Endothelial cell of umbilical vein (primary cell): ENCODE measurements at places on chromosomes 1 and 21. TPM values are rescaled to one million over a fixed set of nuclear protein-coding genes. Genes with fewer than 3 reads are reported as not detected.

The OR2T2 gene
- polyA plus RNA-seq, result not detected in 2 replicates

The PRELP gene
- 0.01 TPM in 1 of 2 replicates, not detected in the other for polyA plus RNA-seq

The CDK18 gene
- polyA plus RNA-seq, result 0.13 and 0.17 TPM in 2 replicates

The MMP23B gene
- polyA plus RNA-seq, result 0.62 and 1.5 TPM in 2 replicates

- no peak for DNase-seq
Measured at GRCh38 chr1:224173523-224173922, 9.5 kb upstream of the DEGS1 start.

DNA sequence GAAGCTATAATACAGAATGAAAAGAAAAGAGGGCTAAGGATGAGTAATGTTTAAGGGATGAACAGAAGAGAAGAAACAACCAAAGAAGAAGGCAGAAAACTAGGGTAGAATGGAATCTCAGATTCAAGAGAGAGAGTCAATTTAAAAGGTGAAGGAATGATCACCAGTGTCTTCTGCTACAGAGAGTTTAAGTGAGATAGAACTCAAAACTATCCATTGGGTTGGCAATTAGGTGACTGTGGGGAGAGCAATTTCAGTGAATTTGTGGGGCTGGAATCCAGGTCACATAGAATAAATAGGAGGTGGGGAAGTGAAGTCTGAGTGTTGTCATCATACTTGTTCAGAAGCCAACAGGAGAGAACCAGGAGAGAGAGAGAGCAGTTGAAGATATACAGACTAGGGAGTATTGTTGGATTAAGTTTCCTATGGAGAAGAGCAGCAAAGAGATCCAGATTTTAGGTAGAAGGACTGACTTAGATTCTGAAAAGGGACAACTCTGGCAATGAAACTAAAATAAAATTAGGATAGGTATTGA, 19.9 kb downstream of the MACF1 start:
- DNase-seq, result no peak

DNA sequence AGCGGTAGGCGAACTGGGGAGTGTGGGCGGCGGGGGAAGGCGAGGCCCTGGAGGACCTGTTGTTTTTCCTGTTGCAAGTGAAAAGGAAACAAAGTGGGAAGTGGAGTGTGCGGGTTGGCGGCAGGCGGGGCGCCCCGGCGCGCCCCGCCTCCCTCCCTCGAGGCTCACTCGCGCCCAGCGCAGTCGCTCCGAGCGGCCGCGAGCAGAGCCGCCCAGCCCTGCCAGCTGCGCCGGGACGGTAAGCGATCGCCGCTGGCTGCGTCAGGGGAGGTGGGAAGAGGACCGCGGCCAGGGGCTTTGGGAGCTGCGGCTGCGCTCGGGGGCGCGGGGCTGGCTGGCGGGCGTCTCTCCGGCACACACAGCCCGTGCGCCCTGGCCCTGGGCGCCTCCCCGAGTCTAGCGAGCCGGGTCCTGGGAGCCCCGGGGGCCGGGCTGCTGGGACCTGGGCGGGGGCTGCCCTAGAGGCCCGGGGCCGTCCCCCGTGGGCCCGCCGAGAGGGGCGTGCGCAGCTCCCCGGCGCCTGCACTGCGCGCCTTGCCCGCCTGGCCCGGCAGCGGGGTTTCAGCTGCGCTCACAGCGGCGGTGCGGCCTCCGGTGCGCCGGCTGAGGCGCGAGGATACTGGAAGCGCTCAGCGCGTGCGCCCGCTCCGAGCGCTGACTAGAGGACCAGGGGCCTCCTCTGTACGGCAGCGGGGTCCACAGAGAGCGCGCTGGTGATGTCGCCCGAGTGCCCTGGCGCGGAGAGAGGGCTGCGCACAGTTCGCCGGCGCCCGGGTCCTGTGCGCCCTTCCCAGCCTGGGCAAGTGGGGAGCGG, at the start of gene PIK3CD:
Gene PIK3CD, plus strand, starts transcription at position 167 of the 814 bp plus-strand sequence. CDS start 58,725 bp downstream, outside the sequence.
- no peak for DNase-seq

- DNase-seq, result no peak
Measured at GRCh38 chr1:71640116-71640515, 559.3 kb upstream of the ZRANB2 start.

DNA sequence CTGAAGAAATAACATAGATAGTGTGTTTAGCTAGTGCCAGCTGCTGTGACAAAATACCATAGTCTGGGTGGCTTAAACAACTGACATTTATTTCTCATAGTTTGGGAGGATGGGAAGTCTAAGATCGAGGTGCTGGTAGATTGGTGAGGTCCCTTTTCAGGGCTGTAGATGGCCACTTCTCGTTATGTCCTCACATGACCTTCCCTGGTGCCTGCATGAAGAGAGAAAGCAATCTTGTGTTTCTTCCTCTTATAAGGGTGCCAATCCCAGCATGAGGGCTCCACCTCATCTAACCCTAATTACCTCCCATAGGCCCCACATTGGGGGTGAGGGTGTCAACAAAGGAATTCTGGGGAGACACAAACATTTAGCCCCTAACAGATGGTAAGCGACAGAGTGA, 9.3 kb downstream of the MTARC2 start:
- DNase-seq, result no peak

GRCh38 chr1:161229896-161230295, 4.0 kb downstream of the TOMM40L start:
- DNase-seq, result no peak

DNA sequence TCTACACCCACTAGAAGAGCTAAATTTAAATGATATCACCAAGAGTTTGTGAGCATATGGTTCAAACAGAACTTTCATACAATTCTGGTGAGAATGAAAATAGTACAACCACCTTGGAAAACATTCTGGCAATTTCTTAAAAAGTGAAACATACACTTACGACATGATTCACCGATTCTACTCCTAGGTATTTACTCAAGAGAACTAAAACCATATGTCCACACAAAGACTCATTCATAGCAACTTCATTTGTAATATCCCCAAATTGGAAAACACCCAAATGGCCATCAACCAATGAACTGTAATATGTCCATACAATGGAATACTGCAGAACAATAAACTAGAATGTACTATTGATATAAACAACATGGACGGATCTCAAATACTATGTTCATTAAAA, 51.2 kb upstream of the ADAM30 start:
- DNase-seq, result no peak

DNA sequence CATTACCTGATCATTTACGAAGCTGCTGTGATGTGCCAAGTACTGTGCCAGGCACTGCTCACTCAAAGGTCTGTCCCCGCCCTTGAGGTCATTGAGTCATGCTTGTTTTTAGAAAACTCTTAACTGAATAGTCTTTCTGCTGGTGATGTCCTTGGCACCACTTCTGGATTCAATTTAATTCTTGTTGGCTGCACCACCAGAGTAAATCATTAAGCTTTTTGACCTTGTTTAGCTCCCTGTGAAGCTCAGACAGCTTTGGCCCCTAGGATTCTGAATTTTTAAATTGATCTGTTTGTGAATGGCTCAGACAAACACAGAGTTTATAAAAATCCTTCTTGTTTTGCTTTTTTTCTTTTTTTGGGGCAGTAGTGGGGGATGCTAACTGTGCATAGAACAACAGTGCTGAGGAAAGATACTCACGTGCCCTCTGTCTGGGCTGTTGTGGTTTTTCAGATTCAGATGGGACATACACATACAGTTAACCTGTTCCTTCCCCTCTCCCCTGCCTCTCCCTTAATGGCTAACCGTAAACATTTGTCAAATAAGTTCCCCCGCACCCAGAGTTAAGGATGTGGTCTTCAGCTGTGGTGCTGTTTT, 67.6 kb downstream of the MTR start:
- DNase-seq, result no peak

DNA sequence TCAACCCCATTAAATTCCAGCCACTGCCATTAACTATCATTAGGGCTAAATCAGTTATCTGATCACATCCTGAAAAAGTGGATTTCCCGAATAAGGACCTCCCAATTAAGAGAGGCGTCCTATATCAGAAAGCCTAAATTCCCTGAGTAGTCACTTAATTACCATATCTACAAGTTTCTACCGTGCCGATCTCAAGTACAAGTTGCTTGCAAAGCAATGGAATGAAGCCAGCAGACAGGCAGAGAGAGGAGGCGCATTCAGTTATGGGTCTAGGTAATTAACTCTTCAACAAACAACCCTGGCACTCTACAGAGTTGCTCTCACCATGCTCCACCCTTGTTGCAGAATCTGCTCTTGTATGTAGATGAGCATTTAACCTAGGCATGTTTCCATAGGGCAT, 494.6 kb upstream of the RUNX1 start:
- no peak for DNase-seq

DNA sequence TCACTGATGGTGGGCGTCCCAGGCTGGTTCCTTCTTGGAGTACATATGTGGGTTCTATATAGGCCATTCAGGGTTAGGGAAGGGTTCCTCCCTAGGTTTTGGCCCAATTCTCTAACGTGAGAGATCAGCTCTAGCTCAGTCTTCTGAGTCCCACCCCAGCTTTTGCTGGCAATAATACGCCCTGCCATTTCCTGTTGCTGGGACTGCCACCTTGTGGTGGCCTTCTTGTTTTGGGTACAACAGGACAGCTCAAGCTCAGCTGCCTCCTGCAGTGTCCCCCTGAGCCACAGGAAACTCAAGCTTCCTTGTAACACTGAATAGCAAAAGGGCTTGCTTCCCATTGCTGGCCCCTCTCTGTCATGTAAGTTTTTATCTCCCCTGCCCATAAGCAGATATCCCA, 77.8 kb downstream of the BACH1 start:
- peak; percentile 12 for DNase-seq

DNA sequence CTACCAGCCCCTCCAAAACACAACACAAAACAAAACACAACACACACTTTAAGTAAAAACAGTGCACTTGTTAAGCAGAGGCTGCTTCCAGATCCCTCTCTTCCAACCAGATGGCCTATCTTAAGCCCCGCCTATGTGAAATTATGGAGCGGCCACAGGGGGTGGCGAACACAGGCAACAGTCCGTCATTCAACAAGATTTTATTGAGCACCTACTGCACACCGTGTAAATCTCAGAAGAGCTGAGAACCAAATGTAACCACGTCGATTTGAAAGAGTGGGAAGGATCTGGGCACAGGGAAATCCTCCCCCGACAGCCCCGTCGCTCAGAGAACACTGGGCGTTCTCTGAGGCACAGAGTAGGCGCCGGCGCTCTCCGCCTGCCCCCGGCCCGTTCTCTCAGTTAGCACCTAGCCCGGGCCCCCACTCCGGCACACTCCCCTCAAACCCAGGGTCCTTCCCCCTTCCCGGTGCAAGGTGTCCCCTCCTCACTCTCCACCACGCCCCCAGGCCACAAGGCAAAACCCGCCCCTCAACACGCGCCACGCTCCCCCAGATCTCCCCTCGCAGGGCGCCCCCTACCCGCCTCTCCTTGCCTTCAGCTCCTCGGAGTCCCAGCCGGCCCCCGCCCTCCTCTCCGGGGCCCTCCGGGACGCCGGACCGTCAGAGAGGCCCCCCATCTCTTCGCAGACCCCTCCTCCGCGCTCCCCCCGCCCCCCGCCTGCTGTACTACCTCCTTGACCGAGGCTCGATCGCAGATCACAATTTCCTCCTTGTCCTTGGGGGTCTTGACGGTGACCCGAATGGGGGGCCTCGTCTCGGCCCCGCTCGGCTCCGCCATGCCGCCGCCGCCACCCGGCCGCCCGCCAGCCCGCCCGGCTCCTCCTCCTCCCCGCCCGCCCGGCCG, 483 bp downstream of the UBQLN4 start:
- peak; percentile 76 for DNase-seq
